Foreskin fibroblast (primary cell): ENCODE measurements at places on chromosomes 11 and 22.

- no peak for DNase-seq
Measured at GRCh38 chr11:134019500-134019899, 49.4 kb upstream of the JAM3 start.

DNA sequence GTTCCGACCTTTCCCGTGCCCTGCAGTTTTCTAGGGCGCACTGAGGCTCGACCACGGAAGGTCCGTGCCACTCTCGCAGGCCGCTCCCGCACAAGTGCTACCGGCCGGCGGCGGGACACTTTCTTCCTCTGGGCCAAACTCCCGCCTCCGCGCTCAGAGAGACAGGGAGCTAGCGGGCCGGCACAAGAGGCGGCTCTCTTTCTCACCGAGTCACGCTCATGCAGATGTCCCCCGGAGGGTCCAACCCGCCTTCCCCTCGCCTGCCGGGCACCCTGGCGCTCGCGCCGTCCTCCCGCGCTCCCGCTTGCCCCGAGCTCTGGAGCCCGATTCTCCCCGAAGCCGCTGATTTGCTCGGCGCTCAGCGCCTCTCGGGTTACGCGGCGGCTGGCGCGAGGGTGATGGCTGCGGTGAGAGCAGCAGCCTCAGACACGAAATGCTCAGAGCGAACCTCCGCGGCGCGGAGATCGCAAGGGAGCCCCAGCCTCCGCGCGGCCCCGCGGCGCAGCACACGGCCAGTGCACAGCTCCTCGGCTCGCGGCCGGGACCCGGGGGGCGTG lies 1.0 kb downstream of the LMO1 start:
- peak; percentile 56 for DNase-seq

GRCh38 chr11:57772562-57772961 lies 11.0 kb downstream of the CTNND1 start:
- peak; percentile 34 for DNase-seq

- no peak for DNase-seq
Measured at GRCh38 chr22:28411125-28411524, 268.5 kb downstream of the TTC28 start.

DNA sequence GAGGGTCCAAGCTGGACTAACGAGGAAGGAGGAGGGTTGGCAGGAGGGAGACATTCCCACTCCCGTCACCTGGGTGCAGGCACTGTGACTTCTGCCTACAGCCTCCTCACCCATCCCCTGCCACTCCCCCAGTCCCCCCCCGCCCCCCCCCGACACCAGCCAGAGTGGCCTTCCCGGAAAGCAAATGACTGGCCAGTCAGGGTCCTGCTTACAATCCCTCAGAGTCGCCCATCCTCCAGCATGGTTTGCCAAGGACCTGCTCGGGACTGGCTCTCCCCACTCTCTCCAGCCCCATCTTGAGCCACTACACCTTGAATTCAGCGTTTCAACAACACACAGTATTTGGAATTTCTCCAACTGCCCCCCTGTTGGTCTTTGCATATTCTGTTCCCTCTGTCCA lies 59.6 kb downstream of the THAP12 start:
- DNase-seq: no peak

GRCh38 chr11:117910941-117911655 lies 18.1 kb downstream of the TMPRSS13 start:
- no peak for DNase-seq

DNA sequence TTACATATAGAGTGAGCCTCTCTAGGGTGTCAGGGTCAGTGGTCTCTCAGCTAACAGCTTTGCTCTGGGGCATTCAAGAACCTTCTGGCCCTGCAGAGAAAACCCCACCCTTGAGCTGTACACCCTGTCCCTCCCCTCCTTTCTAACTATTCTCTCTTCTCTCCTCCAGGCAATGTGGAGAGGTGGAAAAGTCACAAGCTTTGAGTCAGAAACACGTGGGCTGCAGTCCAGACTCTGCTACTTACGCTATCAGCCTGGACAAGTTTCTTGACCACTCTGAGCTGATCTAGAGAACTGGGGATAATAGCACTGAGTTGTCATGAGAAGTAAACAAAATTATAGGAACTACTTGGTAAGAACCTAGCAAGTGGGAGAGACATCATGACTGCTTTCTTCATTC lies 10.7 kb upstream of the FAM83F start:
- DNase-seq: no peak

GRCh38 chr11:10533323-10533722 lies 7.7 kb downstream of the RNF141 start:
- DNase-seq: no peak

- DNase-seq: no peak
Measured at GRCh38 chr11:48013269-48013901, 33.0 kb downstream of the PTPRJ start.

DNA sequence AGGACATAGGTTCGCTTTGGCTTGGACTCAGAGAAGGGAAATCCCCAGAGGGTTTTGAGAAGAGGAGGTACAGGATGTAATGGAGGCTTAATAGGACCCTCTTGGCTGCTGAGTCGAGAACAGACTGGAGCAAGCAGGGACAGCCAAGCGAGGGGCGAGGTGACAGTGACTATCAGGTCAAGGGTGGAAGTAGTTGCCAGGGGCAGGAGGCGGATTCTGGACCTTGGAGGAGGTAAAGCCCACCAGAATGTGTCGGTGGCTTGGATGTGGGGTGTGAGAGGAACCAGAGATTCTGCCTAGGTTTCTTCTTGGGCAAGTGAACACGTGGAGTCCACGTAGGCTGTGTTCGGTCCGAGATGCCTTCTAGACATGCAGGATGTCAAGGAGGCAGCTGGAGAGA lies 4.4 kb downstream of the TRMT112 start:
- DNase-seq: no peak

- no peak for DNase-seq
Measured at GRCh38 chr11:99822846-99823565, 802.3 kb downstream of the CNTN5 start.

- no peak for DNase-seq
Measured at GRCh38 chr11:113880971-113881370, 5.6 kb upstream of the USP28 start.

DNA sequence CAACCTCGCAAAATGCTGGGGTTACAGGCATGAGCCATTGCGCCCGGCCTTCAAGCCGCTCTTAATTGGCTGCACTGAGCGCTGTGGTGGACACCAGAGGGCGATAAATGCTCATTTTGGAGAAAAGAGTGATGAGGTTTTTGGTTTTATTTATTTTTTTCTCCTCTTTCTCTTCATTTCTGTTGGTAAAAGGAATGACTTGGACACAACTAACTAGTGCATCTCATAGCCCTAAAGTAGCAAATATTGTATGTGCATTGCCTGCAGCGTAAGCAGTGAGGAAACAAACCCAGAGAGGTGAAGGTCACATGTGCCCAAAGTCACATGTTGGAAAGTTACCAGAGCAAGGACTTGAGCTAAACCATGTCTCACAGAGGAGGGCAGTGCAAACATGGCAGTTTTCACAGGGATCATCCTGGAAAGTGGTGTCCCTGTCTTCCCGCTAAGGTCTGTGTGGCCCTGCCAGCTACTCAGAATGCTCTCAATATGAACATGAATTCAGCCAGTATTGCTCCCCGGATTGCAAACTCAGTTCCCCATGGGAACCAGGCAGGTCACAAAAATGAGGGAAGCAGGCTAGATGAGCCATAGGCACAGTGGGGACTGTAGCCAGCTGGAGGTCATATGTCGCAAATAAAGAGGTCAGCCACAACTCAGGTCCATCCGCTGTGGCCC lies 8.6 kb upstream of the CD82 start:
- no peak for DNase-seq

DNA sequence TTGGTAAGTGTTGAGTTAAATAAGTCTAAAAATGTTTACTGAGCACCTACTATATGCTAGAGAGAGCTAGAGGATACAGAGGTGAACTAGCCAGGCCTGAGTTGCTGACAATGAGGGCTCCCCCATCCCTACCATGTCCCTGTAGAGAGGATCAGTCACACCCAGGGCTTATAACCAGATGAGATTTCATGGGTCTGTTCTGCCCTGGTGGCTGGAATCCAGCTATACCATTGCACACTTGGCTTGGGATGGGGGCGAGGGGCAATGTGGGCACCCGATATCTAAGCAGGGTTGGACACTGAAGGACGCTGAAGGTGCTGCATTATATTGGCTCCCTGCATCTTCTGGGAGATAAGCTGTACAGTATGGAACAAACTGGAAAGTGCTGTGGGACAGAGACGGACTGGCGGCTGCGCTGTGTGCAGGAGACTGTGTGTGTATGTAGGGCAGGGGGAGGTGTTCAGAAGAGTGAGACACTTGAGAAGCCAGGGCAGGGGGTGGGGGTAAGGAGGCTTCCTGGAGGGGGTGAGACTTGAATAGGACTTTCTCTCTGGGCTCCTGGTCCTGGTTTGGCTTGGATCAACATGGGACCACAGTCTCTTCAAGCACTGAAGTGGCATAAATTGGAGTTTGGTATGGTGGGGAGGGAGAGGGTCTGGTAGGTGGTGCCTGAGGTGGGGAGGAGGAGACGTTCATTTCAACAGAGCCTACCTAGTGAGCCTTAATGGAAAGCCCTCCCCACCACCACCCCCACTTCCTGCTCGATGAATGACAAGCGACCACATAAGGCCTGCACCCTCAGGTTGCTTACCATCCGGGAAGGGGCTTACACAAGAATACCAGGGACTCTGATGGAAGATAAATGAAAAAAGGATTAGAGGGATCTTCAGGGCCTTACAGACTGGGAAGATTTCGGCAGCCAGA lies 1.8 kb downstream of the CD82 start:
- no peak for DNase-seq

GRCh38 chr11:8292351-8292750 lies 28.7 kb upstream of the LMO1 start:
- DNase-seq: no peak

DNA sequence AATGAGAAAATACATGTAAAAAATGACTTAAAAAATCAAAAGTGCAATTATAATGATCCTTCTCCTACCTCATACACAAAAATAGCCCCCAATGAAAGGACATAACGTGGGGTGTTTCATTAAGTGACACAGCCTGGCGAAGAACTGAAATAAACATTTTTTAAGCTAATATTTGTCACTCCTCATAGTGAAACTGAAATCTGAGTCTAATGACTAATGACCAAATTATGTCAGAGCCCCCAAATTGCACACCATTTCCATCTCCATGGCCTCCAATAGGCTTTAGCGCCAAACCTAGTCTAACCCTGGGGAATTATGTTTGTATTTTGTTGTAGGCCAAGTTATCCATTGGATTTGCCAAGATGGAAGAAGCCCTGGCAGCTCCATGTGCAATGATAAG lies 119.1 kb downstream of the WT1 start:
- DNase-seq: no peak

- no peak for DNase-seq
Measured at GRCh38 chr11:118321386-118322082, 17.0 kb downstream of the CD3E start.

DNA sequence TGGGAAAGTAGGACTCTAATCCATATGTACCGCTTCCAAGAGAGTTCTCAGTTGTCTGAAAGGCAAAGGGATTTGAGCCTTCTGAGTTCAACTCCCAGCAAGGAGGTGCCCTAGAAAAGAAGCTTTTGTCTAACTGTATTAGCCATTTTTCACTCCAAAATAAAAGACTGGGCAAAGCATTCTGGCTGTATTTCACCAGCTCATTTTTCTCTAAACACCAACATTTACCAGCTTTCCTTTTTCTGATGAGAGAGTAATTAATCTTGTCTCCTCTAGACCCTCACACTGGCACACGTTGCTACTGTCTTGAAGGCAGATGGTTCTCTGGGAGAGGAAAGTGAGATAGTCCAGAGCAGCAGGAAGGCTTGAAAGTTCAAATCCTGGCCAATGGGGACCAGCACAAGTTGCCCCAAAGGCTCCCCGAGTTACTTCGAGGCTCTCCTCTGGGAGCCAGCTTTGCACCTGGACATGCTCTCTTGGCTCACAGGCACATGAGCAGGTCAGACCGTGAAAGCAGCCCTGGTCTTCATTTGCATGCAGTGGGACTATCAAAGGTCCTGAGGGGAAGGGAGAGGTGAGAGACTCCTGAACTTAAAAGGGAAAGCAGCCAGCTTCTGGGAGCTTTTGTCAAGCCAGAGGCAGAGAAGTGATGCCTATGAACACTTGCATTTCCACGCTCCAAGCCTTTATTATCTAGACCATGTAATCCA lies 100.0 kb downstream of the NTM start:
- DNase-seq: no peak
